ENCODE measurements at places on chromosomes 5 and 9.

- DNase-seq: peak; percentile 77
Observed at GRCh38 chr5:88826646-88827585, 56.1 kb downstream of the MEF2C start.

GRCh38 chr5:170623576-170624181 is 119.9 kb downstream of the KCNIP1 start:
- no peak for DNase-seq

- no peak for DNase-seq
Observed at GRCh38 chr5:52328220-52328806, 459.4 kb upstream of the ITGA1 start.

- no peak for DNase-seq
Observed at GRCh38 chr5:132814503-132815294, 1.6 kb downstream of the SOWAHA start.

- no peak for DNase-seq
Observed at GRCh38 chr9:71767163-71767775, 1.0 kb downstream of the CEMIP2 start.

- no peak for DNase-seq
Observed at GRCh38 chr5:57267805-57268204, 93.9 kb downstream of the GPBP1 start.

GRCh38 chr9:38439916-38440301 is 15.7 kb upstream of the IGFBPL1 start:
- no peak for DNase-seq

- no peak for DNase-seq
Observed at GRCh38 chr5:113115956-113116355, 139.4 kb downstream of the DCP2 start.

DNA sequence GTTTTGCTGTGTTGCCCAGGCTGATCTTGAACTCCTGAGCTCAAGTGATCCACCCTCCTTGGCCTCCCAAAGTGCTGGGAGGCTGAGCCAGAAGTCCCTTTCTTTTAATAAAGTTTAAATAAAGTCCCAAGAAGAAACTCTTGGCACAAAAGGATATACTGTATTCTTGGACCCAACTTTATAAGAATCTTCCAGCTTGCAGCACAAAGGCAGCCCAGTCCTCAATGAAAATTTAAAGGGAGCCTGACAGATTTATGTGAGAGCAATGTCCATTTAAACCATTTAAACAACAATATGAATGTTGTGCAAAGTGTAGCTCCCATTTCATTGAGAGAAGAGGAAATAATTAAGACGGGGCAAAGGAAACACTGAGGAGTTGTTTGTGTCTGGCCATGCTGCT is 217.0 kb downstream of the DOCK8 start:
- DNase-seq: no peak

- DNase-seq: no peak
Observed at GRCh38 chr9:106887066-106887465, 24.1 kb downstream of the ZNF462 start.

DNA sequence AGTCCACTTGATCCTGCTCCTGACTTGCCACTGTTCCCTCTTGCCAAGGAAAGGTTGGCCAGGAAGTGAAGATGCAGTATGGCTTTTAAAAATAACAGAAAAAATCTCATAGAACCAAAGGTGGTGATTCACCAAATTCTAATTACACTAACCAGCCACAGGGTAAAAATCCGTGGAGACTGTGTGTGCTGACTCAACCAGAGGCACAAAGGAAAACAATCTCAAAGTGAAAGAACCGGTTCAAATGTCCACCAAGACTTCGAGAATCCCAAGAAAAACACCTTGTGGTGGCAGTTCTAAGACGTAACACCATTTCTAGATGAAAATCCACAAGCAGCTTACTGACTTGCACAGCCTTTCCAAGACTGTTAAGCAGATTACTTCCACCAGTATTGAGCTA is 279.1 kb downstream of the TLE1 start:
- no peak for DNase-seq
